Activated CD8-positive, alpha-beta T cell treated with anti-CD3 and anti-CD28 coated beads for 36 hours (primary cell): ENCODE measurements at places on chromosomes 7 and 10. TPM values are rescaled to one million over a fixed set of nuclear protein-coding genes. Genes with fewer than 3 reads are reported as not detected.

Gene CLDN4
- 0.72 TPM for total RNA-seq

Gene ZNF438
- total RNA-seq = 3.0 TPM

Gene ZNF117
- 4.2 TPM for total RNA-seq

Gene CALHM2
- total RNA-seq = 7.6 TPM

Gene TMEM196
- not detected for total RNA-seq

Gene AKR1B15
- total RNA-seq = not detected

Gene DUSP5
- total RNA-seq = 50.8 TPM

Gene ZNF467
- total RNA-seq = 0.09 TPM

Gene ZPBP
- total RNA-seq = 0.36 TPM

Gene NAT16
- not detected for total RNA-seq

Gene NSUN5
- total RNA-seq = 59.6 TPM

Gene SH2D4B
- total RNA-seq = 0.20 TPM

Gene ODAD2
- total RNA-seq = 0.88 TPM

Gene SPOCK2
- total RNA-seq = 134 TPM

Gene GFRA1
- not detected for total RNA-seq
